ENCODE measurements at places on chromosomes 1 and 21.

- no peak for DNase-seq
These were observed 1.2 kb downstream of the RXFP4 start for GRCh38 chr1:155942578-155943141.

GRCh38 chr21:40660461-40660860 lies 186.5 kb downstream of the DSCAM start:
- DNase-seq = no peak

DNA sequence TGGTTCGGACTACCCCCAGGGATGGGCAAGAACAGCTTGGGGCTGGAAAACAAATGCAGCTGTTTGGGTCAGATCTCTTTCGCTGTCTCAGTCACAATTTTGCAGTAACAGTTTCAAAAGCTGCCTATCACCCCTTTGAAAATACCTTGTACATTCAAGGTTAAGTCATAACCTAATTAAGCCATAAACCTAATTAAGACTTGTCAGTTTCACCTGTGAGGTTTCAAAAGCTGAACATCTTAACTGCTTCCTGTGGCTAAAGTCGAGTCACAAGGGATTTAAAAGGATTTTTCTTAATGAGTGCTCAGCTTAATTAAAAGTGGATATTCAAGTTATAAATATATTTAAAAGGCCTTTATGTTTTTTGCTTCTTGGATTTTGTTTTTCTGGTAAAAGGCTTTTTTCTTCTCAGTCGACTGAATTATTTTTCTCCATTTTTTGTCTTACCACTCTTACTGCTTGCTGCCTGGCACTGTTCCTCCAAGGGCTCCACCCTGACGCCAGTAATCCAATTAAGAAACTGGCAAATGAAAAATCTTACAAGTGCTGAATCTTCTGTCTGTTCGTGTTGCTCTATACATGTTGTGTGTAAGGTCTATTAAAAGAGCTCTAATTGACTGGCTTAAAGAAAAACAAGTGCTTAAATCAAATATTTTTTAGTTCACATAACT lies 31.3 kb downstream of the CBR1 start:
- no peak for DNase-seq

DNA sequence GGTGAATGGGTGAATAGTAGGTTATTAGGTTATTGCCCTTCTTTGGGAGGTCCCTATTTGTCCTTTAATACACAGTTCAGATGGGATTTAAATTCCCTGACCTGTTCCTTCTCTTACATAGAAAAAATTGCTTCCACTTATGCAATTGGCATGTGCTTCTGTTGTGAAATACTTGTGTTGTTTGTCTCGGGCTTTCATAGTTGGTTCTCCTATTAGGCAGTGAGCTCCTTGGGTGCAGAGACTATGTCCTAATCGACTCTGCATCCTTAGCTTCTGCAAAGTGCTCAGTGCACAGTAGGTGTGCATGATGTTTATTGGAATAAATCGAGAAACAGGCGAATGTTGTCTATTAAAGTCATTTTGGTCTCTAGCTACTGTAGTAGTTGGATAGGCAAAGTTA lies 1.3 kb upstream of the PDE4B start:
- no peak for DNase-seq

DNA sequence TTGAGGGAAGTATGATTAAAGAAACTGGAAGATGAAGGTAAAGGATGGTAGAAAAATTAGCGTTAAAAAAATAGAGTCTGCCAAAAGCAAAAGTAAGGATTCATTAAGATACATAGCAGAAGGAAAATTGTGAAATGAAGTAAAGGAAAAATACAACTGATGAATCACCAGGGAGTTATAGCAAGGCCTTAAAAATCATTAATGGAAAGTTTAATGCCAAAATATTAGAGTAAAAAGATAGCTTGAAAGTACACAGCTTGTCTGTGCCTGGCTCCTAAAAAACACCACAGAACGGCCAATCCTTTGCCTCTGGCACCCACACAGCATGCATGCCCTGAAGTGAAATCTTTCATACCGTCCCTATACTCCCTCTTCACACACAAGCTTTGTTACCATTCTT lies 66.9 kb upstream of the APOBEC4 start:
- no peak for DNase-seq

DNA sequence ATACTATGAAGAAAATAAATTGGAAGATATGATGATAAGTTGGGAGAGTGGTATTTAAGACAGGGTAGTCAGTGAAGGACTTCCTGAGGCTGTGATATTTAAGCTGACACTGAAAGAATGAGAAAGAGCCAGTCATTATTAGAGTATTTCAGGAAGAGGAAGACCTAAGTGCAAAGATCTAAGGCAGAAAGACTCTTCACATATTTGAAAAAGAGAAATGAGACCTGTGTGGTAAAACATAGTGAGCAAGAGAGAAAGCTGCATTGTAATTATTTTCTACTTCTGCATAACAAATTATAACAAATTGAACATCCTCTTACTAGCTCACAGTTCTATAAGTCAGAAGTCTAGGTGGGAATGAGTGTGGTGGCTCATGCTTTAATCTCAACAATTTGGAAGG lies 34.6 kb upstream of the DOCK7 start:
- DNase-seq = no peak

DNA sequence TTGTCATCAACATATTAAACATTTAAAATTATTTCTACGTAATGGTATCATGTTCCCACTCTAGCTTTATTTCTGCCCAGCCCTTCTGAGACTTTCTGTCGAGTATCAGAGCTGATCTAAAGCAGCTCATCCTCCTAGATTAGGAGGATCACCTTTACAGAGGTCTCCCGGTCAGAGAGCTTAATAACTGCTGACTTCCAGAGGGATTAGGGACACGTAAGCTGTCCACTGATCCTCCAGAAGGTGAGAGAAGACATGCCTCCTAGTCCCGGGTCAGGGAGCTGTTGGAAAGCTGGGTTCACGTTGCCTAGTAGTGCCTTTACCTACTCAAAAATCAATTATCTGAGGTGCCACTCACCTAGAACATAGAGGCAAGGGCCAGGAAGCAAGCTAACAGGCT lies 31.2 kb upstream of the NADK start:
- DNase-seq = no peak

- no peak for DNase-seq
These were observed 124.3 kb upstream of the ESRRG start for GRCh38 chr1:216847397-216848036.

GRCh38 chr21:34889320-34889675 lies 159.8 kb downstream of the RUNX1 start:
- peak; percentile 86 for DNase-seq

- no peak for DNase-seq
These were observed 28.4 kb downstream of the EXTL2 start for GRCh38 chr1:100866041-100866900.

- peak; percentile 89 for DNase-seq
These were observed 47.1 kb downstream of the COL6A1 start for GRCh38 chr21:46028573-46029091.

DNA sequence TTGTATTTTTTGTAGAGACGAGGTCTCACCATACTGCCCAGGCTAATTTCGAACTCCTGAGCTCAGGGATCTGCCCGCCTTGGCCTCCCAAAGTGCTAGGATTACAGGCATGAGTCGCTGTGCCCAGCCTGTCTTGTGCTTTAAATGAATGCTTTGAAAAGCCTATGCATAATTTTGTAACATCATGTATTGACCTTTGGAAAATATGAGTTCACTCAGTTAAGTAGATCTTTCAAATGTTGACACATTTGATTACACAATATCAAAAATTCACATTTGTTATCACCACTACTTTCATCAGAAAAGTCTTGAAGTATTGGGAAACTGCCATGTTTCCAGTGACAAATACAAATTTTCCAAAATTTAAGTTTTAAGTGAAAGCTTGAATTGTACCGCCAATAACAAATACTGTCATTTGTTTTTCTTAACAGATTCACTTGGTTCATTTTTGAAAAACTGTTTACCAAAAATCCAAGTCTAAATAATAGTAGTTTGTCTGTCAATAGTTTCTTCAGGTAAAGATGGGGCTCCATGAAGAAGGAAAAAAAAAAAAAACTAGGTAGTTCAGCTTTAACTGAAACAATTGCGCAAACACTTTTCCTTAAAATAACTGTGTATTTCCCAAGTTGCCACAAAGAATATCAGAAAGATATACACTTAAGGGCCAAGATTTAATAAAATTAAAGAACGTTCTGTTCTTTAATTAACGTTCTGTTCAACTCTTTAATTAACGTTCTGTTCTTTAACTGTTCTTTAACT lies 233.2 kb upstream of the NR5A2 start:
- no peak for DNase-seq

- no peak for DNase-seq
These were observed 75.4 kb downstream of the VWA5B1 start for GRCh38 chr1:20366056-20366462.

- no peak for DNase-seq
These were observed 10.2 kb downstream of the VN1R5 start for GRCh38 chr1:247266053-247266452.

- no peak for DNase-seq
These were observed 27.4 kb downstream of the PLXNA2 start for GRCh38 chr1:208216806-208217205.

GRCh38 chr21:34707876-34708325 lies 39.1 kb downstream of the CLIC6 start:
- no peak for DNase-seq

GRCh38 chr1:179955287-179955680 lies 674 bp downstream of the CEP350 start:
- no peak for DNase-seq

DNA sequence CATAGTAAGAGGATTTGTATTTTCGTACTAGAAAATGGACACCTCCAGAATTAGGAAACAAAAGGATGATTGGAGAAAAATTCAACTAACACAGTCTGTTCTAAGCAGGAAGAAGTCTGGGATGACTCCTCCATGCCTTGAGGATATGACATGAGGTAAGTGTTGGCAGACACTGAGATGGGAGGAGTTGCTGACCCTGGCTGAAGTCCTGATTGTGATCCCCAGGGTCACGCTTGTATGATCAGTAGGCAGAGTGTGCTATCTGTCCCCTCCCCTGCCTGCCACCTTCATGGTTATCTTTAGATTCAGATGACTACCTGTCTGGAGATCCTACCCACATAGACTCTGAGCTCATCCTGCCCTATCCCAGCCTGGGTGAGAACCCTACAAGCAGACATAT lies 249.1 kb downstream of the C1orf94 start:
- DNase-seq = no peak

DNA sequence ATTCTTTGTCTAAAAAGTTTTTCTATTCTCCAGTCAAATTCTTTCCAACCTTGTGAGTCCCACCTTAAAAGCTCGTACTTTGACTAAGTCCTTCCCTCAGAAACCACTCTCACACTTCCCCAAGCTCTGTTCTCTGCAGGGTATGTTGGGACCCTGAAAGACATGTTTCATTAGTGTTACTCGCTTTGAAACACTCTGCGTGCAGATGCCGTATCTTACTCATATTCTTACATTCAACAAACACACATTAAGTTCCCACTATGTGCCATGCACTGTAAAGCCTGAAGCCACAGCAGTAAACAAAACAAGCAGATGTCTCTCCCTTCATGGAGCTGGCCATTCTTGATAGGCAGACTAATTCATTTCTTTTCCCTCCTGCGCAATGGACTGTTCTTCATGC lies 229.7 kb downstream of the RERE start:
- DNase-seq = no peak

DNA sequence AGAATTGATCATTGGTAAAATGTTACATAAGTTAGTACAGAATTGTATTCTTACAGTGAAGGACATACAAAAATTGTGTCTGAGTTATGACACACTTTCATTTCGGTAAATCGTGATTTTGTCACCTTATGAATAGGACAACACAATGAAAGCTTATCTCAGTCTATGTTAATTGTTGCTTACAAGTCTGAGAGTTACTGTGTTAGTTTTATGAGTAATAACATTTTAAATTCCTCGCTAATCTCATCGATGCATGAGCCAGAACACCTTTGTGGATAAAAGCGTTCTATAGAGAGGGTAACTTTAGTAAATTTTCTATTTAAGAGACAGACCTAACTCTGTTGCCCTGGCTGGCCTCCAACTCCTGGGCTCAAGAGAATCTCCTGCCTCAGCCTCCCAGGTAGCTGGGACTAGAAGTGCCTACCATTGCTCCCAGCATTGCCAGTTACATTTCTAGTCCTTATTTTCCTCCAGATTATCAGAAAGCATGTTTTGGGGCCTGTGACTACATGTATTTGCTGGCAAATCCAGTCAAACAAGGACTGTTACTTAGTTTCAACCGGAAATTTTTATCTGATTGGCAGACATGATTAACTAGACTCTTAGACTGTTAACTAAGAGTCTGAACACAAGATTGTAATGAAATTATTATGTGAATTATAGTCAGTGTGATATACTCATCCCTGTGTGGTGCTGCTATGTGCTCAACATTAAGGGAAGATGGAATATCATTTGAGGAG lies 3.0 kb downstream of the PRRC2C start:
- DNase-seq = no peak

DNA sequence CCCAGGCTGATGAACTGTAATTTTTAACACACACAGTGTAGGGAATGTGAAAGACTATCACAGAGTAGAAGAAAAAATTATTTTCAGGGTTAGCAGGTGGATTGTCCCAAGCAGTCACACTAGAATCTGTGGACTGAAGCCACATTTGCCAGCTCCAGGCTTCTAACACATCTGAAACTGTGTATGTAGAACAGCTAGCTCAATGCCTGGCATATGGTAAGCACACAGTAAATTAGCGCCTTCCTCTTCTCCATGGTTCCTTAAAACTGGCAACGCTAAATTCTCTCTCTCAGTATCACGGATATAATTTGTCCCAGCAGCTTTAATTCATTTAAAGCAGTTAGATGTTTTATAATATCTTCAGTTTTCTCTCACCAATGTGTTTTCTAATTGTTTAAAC lies 2.4 kb upstream of the NUDT17 start:
- DNase-seq = no peak

- no peak for DNase-seq
These were observed 10.1 kb upstream of the IL10RB start for GRCh38 chr21:33256019-33256418.

- DNase-seq = no peak
These were observed 295.4 kb upstream of the ESRRG start for GRCh38 chr1:217018648-217019047.

GRCh38 chr1:45306319-45306718 lies 20.4 kb upstream of the HPDL start:
- no peak for DNase-seq

DNA sequence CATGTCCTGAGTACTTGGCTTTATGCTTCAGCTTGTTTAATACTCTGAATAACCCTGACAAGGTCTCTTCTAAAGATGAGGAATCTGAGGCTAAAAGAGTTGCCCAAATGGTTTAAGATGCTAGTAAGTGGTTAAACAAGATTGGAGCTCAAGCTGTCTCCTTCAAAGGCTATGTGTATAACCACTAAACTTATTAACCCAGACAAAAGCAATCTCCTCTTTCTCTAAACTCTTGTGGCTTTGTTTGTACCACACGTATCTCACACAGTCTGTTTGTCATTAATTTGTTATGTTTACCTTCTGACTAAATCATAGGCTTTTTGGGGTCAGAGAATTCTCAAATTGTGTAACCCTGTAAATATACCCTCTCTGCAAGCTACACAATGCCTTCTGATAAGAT lies 89.9 kb downstream of the HMCN1 start:
- DNase-seq = no peak

DNA sequence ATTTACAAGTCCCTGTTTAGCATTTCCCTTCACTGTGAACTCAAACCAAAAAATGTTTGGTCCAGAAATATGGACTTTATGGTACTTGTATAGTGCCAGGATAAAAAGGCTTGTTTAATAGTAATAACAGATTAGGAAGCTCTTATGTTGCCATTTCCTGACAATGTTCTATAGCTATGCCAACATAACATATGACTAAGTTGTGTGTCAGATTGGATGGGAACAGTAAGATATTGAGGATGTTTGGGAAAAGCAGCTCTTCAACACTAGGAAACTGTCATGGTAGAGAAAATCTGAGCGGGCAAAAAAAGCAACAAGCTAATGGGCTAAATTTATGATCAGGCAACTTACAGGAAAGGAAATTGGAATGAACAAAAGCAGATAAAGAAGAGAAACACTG lies 287.1 kb upstream of the ADGRL4 start:
- no peak for DNase-seq

Measured in vagina (tissue), 2 donors.